ENCODE measurements at places on chromosomes 7 and 10. TPM values are rescaled to one million over a fixed set of nuclear protein-coding genes. Genes with fewer than 3 reads are reported as not detected.

Gene ENKUR
- total RNA-seq: not detected

Gene LIPF
- not detected for total RNA-seq

Gene FXYD4
- not detected for total RNA-seq

DNA sequence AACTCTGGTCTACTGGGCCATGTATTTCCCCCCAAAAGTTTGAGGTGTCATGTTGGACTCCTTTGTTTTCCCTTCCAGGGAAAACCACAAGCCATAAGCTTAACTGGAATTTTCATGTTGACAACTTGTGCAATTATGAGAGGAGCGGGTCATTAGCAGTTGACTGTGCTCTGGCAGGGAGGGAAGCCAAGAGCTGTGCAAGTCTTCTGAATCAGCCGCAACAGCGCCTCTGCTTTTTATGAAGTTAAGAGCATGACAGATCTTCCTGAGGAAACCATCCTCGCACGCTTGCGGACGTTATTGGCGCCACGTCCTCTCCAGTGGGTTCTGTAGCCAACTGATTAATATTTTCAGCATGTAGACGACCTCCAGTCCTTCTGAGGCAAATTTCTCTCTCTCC lies 148.7 kb upstream of the MKI67 start:
- DNase-seq: no peak

Gene ZRANB1
- 13.3 TPM for total RNA-seq

Gene REEP3
- total RNA-seq: 15.0 TPM

- no peak for DNase-seq
Measured at GRCh38 chr7:46155367-46155766, 234.3 kb upstream of the IGFBP3 start.

- DNase-seq: no peak
Measured at GRCh38 chr7:25520017-25520416, 291.7 kb upstream of the NPVF start.

Gene CALY
- total RNA-seq: not detected

Gene ANKIB1
- total RNA-seq: 40.8 TPM

Gene TBXAS1
- total RNA-seq: 4.0 TPM

DNA sequence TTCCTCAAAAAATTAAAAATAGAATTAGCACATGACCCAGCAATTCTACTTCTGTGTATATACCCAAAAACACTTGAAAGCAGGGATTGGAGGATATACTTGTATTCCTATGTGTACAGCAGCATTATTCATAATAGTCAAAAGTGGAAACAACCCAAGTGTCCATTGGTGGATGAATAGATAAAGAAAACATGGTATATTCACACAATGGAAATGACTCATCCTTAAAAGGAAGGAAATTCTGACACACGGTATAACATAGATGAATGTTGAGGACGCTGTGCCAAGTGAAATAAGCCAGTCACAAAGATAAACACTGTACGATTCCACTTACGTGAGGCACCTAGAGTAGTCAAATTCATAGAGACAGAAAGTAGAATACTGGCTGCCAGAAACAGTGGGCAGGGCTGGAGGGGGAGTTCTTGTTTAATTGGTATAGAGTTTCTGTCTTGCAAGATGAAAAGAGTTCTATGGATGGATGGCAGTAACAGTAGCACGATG lies 26.6 kb upstream of the KAT6B start:
- DNase-seq: no peak
